A549 treated with ZK216348 at 1 μM for 4 hours (cell line): ENCODE measurements at places on chromosomes 7 and 10. TPM values are rescaled to one million over a fixed set of nuclear protein-coding genes. Genes with fewer than 3 reads are reported as not detected.

Gene COBL
- 4.1 to 5.9 TPM (median 4.5 TPM) in 5 replicates for total RNA-seq

Gene ADRB1
- total RNA-seq, result 0.70 to 1.4 TPM (median 1.2 TPM) in 5 replicates

Gene PILRA
- 3.7 to 6.8 TPM (median 5.2 TPM) in 5 replicates for total RNA-seq

Gene TLX1
- total RNA-seq, result not detected in 5 replicates

Gene LIPJ
- not detected in 5 replicates for total RNA-seq

Gene OPN4
- not detected in 5 replicates for total RNA-seq

Gene MACC1
- total RNA-seq, result not detected in 5 replicates

Gene AOAH
- total RNA-seq, result not detected in 5 replicates

Gene ACSM6
- not detected in 5 replicates for total RNA-seq

Gene FGF8
- total RNA-seq, result not detected in 5 replicates

Gene DNAJC12
- total RNA-seq, result 49.3 to 85.7 TPM (median 60.1 TPM) in 5 replicates

Gene MNX1
- total RNA-seq, result 4.1 to 9.4 TPM (median 5.7 TPM) in 5 replicates

Gene BNIP3
- 40.6 to 52.0 TPM (median 46.2 TPM) in 5 replicates for total RNA-seq

Gene HOXA2
- 0.69 to 1.5 TPM (median 0.94 TPM) in 5 replicates for total RNA-seq

Gene ANKRD26
- total RNA-seq, result 2.5 to 3.8 TPM (median 3.2 TPM) in 5 replicates

Gene ZNF503
- total RNA-seq, result 6.1 to 11.9 TPM (median 11.2 TPM) in 5 replicates

Gene SFRP4
- 2.5 to 7.7 TPM (median 5.3 TPM) in 5 replicates for total RNA-seq

Gene COMTD1
- 29.4 to 59.4 TPM (median 50.0 TPM) in 5 replicates for total RNA-seq

Gene SMIM30
- 29.0 to 51.3 TPM (median 32.1 TPM) in 5 replicates for total RNA-seq

Gene INHBA
- 0.20 to 1.0 TPM (median 0.61 TPM) in 5 replicates for total RNA-seq

Gene C10orf105
- total RNA-seq, result not detected in 5 replicates

Gene PLAU
- 101 to 107 TPM (median 105 TPM) in 5 replicates for total RNA-seq

Gene SYT15B
- 2.6 to 5.2 TPM (median 3.0 TPM) in 5 replicates for total RNA-seq

Gene OPALIN
- not detected in 5 replicates for total RNA-seq

Gene FAM25C
- 1.5 to 4.0 TPM (median 2.4 TPM) in 3 of 5 replicates, not detected in the others for total RNA-seq
